ENCODE measurements at places on chromosomes 7 and 10.
A peak's percentile ranks its signal among the peaks of the same experiment; 100 is the strongest.

- DNase-seq, result peak; percentile 64
Observed at GRCh38 chr10:77877441-77878344, 48.9 kb downstream of the DLG5 start.

- DNase-seq, result no peak
Observed at GRCh38 chr7:154338701-154339506, 286.7 kb downstream of the DPP6 start.

GRCh38 chr10:116848032-116848943 is 1.0 kb upstream of the ENO4 start:
- peak; percentile 33 for DNase-seq

DNA sequence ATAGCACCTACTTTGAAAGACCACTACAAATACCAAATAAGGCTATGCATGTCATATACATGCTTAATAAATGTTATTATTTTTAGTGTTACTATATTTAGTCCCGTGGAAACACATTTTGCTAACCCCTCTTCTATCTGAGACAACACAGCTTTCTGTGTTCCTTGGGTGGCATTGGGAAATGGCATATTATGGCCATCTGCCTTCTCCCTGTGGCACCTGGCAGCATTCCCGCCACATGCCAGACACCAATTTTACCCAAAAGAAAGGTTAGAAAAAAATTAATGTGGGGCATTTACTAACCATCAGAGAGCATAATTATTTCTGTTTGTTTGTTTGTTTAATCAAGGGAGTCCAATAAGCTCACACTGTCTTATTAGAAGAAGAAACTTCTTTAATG is 168.6 kb upstream of the ETV1 start:
- no peak for DNase-seq

- no peak for DNase-seq
Observed at GRCh38 chr7:41696323-41696916, 6.5 kb downstream of the INHBA start.

- DNase-seq, result no peak
Observed at GRCh38 chr7:80681272-80681885, 42.9 kb downstream of the CD36 start.

- DNase-seq, result no peak
Observed at GRCh38 chr7:86932038-86932512, 127.4 kb downstream of the ELAPOR2 start.

- peak; percentile 58 for DNase-seq
Observed at GRCh38 chr7:23712368-23713284, 2.6 kb downstream of the STK31 start.

DNA sequence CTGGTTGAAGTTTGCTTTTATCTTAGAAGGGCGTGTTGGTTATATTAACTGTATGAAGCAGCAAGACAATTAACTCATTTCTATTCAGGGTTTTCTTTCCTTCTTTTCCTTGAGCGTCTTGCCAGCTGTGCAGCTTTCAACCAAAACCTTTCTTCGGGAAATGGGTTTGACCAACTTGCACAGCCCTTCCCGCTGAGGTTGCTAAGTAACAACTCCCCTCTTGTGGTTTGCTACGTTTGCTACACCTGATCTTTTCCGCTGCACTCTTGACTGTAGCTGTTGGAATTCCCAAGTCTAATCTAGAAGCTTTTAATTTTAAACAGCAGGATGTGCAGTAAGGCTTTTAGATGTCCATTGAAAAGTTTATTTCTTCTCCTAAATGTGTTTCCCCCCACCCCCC is 116.9 kb downstream of the CDCA7L start:
- no peak for DNase-seq

DNA sequence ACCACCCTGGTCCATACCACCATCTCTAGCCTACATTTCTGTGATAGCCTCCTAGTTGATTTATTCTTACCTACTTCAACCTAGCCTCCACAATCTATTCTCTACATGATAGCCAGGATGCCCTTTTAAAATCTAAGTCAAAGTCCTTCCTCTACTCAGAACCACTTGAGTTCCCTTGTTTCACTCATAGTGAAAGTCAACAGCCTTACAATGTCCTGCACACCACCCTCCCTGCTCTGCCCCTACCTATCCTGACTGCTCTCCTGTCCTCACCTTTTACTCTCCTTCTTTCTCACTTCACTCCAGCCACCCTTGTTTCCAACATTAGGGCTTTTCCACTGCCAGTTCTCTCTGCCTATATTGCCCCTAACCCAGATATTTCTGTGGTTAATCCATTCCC is 146.7 kb downstream of the GRM3 start:
- DNase-seq, result no peak

- DNase-seq, result no peak
Observed at GRCh38 chr7:134176037-134176350, 48.9 kb downstream of the LRGUK start.

- no peak for DNase-seq
Observed at GRCh38 chr10:50419756-50420155, 168.4 kb upstream of the ASAH2 start.

All from CD4-positive, alpha-beta T cell treated with Interleukin-21 for 1 hour (primary cell).